Left cardiac atrium (tissue), 4 donors: ENCODE measurements at places on chromosomes 5 and 9. TPM values are rescaled to one million over a fixed set of nuclear protein-coding genes. Genes with fewer than 3 reads are reported as not detected.

DNA sequence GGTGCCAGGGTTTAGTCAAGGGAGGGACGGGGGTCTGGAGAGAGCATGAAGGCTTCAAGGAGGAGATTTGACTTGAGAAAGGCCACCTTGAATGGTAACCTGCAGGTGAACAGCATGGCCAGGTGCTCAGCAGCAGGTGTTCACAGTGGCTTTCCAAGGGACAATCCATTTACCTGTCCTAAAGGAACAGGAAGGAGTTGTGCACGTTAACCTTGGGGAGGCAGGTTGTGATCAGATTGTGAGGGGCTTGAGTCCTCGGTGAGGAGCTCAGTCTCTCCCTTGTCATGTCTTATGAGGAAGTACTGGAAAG is 120.1 kb upstream of the ERCC6L2 start:
- no peak for DNase-seq

DNA sequence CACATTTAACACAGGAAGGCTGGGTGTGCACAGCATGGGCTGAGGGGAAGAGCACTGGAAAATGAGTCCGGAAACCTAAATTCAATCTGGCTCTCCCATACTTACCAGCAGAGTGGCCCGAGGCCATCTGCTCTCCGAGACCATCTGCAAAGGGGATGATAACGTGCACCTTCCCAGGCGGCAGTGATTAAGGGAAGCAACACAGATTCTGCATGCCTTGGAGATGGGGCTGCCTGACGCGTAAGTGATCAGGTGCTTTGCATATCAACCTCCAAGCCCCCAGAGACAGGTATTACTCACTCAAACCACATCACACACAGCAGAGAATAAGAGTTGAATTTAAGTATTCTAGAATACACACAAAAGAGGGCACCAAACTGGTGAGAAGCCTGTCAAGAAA is 9.1 kb downstream of the EPB41L4B start:
- no peak for DNase-seq

DNA sequence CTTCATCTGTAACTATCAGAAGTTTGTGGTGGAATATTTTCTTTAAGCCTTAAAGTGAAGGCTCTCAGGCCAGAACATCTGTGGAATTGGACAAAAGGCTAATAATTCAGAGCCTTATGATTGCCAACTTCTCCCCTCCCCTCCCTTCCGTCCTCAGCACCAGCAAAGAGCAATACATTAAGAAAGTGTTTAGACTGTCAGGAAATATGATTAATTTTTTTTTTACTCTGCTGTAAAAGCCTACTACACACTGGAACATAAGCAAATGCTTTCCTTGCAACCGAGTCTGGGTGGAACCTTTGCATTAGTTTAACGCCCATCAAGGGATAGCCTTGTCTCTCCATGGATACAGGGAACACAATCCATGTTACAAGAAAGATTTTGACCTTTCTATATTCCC is 110.3 kb upstream of the TARS1 start:
- no peak for DNase-seq

DNA sequence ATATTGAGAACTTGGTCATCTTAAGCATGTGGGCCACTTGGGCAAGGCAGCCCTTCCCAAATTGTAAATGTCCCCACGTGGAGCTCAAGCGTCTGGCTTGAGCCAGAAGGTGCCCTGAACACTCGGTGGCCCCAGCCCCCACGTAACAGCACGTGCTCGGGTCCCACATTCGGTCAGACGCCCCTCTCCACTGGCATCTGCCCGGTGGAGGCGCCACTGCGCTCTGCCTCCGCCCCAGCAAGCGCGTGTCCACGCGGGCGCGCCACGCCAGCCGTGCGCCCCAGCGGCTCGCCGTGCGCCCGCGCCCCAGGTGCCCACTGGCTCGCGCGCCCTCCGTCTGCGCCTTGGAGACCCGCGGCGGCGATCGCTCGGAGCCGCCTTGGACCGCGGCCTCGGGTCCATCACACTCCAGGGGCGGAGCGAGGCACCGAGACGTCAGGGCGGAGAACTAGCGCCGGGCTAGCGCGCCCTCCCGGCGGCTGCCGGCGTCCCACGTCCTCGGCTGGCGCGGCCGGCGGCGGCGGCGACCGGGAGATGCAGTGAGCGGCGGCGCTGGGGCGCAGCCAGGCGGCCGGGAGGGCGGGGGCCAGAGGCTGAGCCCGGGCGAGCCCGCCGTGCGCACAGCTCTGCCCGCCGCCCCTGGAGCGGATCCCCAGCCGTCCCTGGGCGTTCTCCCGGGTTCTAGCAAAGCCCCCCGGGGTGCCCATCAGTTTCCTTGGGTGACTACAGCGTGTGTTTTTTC is at the start of gene PALM2AKAP2:
TSS of gene PALM2AKAP2 (plus strand) at position 488 of the 742 bp plus-strand sequence. CDS start 291 bp downstream, outside the sequence.
- peak; percentile 79 for DNase-seq

DNA sequence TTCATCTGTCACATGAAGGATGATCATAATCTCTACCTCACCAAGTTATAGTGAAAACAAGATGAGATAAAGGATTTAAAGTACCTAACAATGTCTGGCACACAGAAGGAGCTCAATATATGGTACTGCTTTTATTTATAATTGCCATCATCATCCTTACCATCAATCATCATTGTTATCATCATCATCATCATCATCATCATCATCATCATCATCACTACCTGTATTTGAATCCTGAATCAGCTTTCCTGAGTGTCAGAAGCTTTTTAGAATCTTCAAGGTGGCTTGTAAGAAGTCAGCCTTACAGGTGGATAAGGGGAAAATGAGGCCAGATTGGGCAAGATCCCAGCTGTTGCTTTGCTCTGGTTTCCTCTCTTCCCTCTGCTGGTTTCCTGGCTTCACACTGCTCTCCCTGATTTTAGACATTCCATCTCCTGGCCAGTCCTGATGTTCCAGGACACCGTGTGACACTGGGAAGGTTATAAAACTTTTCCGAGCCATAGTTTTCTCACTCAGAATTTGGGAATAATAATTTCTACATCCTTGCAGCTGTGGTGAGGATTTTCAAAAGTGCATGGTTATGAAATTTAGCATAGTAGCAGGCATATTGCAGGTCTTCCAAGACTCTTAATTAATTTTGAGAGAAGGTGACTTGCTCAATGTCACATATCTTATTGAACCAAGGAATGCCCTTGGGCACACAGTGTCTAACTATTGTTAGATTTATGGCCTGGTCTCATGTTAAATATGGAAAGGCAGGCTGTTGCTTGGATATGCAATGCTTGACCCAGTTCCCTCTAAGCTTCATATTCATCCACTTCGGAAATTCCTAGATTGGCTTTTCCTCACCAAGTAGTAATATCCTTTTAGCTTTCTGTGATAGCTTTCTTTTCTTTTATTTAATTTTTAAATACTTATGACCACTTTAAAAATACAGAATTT is 160.7 kb downstream of the TMEM38B start:
- no peak for DNase-seq

DNA sequence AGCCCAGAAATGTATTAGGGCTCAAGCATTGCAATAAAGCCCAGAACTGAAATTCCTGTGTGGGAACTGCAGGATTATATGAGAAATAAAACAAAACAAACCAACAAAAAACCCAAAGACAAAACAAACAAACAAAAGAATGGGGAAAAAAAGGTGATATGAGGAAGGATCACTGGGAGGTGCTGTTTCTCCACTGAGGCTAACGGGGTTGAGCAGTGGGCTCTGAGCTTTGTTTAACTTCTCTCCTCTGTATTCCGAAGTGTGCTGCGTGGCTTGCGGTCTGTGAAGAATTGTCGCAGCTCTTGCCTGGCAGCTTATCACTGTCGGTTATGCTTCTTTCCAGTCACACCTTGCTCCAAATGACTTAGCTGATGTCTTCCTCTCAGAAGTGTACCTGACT is 106.3 kb downstream of the TENT4A start:
- no peak for DNase-seq

- no peak for DNase-seq
These were observed 65.6 kb upstream of the FRRS1L start for GRCh38 chr9:109232449-109233237.

- no peak for DNase-seq
These were observed 133.3 kb downstream of the CACNA1B start for GRCh38 chr9:138010861-138011260.

DNA sequence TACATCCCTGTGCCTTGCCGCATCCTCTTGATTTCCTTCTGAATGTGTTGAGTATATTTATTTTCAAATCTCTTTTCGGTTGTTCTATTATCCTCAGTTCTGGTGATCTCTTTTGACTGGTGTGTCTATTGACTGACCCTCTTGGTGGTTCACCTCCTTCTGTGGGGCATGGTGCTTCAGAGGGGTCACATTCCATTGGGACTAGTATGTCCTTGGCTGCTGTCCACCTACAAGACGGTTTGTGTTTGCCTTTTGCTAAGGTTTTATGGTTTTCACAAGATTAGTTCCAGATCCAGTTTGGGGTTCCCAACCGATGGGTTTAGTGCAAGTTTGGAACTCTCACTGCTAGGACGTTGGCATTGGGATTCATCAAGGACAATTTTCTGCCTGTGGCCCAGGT is 66.6 kb downstream of the PHF2 start:
- DNase-seq, result no peak

GRCh38 chr9:122656378-122656777 is 1.0 kb downstream of the OR1B1 start:
- peak; percentile 20 for DNase-seq

GRCh38 chr9:3708751-3709150 is 182.9 kb upstream of the RFX3 start:
- no peak for DNase-seq

- peak; percentile 88 for DNase-seq
These were observed 7.8 kb downstream of the EXOSC2 start for GRCh38 chr9:130701059-130702022.

DNA sequence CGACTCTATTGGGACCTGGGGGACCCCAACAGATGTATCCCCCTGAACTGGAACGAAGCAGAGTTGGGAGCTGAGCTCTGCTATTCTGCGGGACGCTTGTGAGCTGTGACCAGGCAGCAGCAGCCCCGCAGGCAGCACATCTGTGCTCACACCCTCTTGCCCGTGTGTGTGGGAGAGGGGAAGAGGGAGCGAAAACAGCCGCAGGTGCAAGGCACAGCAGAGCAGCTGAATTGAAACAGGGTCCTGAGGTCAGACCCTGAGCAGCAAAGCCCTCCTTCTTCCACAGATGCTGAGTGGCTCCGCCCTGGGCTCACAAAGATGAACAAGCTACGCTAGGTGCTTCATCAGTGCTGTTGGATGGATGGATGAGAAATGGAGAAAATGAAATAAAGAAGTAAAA is 198.7 kb downstream of the HSPA4 start:
- DNase-seq, result no peak

GRCh38 chr5:84301535-84301934 is 83.1 kb downstream of the EDIL3 start:
- DNase-seq, result no peak

DNA sequence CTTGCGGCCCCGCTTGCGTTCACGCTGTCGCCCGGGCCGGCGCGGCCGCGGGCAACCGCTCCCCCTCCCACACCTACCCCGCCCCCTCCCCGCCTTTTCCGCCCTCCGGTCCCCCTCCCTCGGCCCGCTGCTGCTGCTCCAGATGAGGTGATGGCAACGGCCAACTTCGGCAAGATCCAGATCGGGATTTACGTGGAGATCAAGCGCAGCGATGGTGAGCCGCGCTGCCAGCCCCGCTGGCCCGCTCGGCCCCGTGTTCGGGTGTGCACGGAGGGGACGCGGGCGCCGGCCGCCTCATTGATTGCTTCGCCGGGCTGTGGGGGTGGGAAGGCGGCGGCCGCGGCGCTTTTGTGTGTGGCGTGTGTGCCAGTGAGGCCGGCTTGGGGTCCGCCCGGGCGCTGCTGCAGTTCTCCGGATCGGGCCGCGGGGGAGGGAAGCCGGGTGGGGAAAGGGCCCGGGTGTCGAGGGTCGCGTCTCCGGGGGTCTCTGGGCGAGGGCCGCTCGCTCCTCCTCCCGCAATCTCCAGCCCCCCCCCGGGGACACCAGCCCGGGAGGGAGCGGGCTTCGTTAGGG is 403 bp downstream of the KIF2A start:
- DNase-seq, result peak; percentile 70

DNA sequence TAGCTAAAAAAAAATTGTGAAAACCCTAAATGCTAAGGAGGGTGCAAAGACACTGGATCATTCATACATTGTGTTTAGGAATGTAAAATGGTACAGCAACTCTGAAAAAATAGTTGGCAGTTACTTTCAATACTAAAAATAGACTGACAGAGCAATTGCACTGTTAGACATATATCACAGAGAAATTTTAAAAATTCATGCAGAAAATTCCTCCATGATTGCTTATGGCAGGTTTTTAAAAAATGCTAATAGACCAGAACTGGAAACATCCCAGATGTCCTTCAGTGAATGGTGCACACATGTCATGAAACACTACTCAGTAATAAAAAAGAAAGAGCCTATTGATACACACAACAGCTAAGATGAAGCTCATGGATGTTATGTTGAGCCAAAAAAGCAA is 349.8 kb upstream of the DAB2 start:
- no peak for DNase-seq

DNA sequence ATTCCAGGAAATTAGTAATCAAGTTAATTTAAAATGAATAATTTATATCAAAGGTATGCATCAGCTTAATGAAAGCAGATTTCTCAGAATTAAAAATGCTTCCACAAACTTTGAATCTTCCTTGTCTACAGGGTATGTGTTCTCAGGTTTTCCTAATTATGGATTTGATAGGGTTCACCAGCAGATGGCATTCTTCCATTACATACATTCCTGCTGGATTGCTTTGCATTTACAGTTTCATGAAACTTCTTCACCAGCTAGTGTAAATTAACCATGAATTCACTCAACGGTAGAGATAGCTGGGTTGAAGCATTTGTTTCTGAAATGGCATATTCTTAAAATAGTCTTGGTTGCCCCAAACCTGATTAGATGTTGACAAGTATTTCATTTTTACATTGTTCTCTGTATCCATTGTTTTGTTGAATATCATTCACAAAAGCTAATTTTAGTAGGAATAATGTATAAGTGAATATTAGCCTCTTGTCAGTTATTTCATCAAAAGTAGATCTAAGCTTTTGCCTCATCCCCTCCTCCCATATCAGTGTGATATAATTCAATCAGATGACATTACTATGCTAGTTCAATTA is 68.7 kb upstream of the WDR41 start:
- no peak for DNase-seq

DNA sequence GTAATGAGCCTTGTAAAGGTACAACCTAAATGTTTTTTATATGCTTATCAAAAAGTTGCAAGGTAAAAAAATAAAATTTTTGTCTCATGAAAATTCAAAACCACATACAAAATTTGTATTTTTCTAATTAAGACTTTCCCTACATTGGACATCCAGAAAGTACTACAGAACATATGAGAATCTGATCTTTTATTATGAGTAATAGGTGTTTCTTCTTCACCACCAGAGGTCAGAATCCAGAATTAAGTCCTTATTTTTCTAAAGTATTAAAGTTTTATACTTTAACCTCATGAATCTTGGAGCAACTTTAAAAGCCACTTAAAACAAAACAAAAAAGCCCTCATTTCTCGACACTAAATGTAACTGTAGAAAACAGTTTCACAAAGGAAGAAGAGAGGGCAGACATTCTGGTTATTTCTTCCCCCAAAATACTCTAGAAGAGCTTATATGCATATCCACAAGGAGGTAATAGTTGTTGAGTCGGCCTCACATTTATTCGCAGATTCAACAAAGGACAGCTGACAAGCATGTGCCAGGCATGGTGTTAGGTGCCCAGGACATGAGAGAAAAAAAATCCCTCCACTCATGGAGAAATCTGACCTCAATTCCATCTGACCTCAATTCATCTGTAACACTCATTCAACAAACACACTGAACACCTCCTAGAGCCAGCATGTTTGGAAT is 69.3 kb downstream of the MLLT3 start:
- no peak for DNase-seq

OMD gene
- 8.5 TPM for total RNA-seq

SNCAIP gene
- 3.2 TPM for total RNA-seq

MCTP1 gene
- 16.1 TPM for total RNA-seq

QRFP gene
- not detected for total RNA-seq

S1PR3 gene
- 24.4 TPM for total RNA-seq

C8G gene
- total RNA-seq, result 3.5 TPM

EQTN gene
- not detected for total RNA-seq

MAMDC4 gene
- total RNA-seq, result 8.4 TPM

PCDHGA4 gene
- total RNA-seq, result 4.0 TPM

SLC6A3 gene
- not detected for total RNA-seq
